ENCODE measurements at places on chromosomes 7 and 10.

DNA sequence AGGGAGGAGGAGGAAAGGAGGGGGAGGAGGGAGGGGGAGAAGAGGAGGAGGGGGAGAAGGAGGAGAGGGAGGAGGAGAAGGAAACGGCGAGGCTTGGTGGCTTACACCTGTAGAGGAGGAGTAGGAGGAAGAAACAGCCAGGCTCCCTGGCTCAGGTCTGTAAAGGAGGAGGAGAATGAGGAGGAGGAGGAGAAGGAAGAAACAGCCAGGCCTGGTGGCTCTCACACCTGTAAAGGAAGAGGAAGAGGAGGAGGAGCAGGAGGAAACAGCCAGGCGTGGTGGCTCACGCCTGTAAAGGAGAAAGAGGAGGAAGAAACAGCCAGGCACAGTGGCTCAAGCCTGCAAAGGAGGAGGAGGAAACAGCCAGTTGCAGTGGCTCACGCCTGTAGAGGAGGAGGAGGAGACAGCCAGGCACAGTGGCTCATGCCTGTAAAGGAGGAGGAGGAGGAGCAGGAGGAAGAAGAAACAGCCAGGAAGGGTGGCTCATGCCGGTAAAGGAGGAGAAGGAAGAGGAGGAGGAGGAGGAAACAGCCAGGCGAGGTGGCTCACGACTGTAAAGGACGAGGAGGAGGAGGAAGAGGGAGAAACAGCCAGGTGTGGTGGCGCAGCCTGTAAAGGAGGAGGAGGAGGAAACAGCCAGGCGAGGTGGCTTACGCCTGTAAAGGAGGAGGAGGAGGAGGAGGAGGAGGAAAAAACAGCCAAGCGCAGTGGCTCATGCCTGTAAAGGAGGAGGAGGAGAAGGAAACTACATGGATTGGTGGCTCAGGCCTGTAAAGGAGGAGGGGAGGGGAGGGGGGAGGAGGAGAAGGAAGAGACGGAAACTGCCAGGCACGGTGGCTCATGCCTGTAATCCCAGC, 14.9 kb upstream of the CRCP start:
- DNase-seq: no peak

- no peak for DNase-seq
Measured at GRCh38 chr7:94417901-94418300, 23.2 kb downstream of the COL1A2 start.

- DNase-seq: peak; percentile 4
Measured at GRCh38 chr7:34928052-34928451, 109.2 kb downstream of the DPY19L1 start.

DNA sequence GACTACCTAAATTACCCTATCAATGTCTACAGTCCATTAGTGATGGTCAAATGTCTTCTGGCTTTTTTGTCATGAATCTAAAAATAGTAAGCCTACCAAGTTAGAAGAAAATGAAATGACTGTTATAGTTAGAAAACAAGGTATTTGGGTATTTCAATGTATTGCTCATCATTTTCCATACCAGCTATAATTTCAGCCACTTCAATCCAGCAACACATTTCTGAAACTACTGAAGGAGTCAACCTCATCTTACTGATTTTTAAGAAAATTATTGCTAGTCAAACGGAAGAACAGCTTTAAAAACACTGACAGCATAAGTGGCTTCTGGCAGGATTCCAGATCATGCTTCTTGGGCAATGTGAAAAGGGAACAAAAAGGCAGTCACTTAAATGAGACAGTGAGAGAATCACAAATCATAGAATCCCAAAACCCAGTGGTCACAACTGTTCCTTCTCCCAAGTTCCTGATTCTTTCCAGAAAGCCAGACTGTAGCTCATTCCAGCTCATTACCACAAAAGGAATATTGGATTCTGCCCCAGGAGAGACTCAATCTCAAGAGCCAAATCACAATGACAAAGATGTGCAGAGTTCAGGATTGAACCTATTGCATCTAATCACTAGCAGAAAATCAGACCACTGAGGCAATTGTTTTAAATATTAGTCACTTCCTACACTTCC, 61.2 kb upstream of the LRRN3 start:
- DNase-seq: peak; percentile 22

GRCh38 chr10:60208676-60209269, 180.9 kb downstream of the ANK3 start:
- no peak for DNase-seq

GRCh38 chr7:116363637-116364432, 135.7 kb upstream of the CAV2 start:
- DNase-seq: no peak

DNA sequence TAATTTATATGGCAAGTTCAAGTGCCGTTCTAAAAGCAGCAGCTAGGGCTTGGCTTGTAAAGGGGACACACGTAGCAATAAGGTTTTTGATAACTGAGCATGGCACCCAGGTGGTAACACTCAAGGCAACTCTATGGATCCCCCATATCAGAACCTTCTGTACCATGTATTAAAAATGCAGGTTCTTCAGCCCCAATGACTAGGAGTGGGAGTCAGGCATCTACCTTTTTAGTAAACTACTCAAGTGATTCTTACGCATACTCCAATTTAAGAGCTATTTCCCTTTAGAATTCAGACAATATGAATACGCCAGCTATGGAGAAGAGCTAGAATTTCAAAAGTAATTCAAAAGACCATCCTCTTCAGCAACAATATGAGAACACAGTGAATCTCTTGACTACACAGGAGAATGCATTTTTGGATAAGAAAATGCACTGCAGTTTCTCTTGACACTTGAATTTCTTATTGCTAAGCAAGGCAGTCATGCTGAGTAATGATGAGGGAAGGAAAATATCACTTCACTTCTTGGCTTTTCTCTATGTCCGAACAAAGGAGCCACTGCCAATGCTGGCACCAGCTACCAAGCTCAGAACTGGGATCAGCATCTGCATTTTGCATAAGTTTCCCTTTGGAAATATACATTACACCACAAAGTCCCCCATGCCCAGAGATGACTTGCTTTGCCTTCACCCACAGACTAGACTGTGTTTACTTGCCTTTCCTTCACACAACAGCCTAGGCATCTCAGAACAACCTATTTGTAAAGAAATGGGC, 53.5 kb downstream of the ABLIM1 start:
- no peak for DNase-seq

DNA sequence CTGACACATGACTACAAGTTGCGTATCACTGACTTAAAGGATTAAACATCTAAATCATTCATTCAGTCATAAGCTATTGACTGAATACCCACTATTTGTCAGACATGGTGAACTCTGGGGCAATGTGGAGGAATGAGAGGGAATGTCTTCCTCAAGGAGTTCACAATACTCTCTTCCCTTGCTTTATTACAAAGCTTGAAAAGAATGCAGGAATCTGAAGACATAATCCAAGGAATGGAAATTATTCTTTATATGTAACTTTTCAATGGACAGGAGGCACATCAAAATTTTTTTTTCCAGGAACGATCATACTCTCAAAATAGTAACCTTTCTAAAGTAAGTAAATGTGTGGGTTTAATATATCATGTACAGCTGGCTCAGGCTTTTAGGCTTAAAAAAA, 111.9 kb downstream of the ATXN7L1 start:
- no peak for DNase-seq

- DNase-seq: no peak
Measured at GRCh38 chr7:150746921-150747320, 9.7 kb downstream of the GIMAP5 start.

- no peak for DNase-seq
Measured at GRCh38 chr7:142754681-142755575, 5.7 kb downstream of the PRSS1 start.

DNA sequence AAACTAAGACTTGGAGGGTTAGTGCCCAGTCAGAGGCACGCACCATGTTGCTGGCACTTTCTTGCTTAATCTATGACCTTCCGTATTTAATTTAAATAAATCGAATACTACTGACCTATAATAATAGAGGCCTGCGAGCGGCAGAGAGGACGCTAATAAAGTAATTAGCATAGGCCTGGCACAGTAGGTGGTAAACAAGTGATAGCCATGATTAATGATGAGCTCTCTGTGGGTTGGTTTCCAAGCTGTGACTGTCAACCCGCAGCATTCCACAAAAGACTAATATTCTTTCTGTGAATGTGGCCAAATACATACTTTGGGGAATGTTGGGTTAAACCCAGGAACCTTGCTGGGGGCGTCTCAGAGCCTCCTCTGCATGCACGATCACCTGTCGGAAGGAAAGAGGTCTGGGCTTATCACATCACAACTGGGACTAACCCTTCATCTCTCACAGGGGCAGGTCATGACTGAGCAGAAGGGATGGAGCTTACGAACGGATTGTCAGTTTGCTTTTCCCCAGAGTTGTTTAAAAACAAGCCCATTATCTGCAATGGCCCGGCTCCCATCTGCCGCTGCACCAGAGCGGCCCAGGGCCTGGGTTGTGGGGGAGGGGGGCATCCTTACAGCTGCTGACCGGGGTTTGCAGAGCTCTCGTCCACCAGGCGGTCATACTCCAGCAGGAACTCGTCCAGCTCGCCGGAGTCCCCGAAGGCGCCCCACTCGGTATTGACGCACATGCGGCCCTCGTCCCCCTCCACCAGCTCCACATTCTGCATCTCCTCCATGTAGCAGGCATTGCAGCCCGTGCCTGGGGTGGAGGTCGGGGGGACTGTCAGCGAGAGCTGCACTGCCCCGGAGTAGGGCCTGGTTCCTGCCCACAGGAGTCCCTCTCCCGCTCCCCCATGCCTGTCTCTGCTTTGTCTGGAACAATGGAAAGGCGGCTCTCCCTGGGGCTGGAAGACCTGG, 6.2 kb upstream of the MYL7 start:
- DNase-seq: no peak

- DNase-seq: no peak
Measured at GRCh38 chr7:94127026-94127425, 122.9 kb upstream of the BET1 start.

DNA sequence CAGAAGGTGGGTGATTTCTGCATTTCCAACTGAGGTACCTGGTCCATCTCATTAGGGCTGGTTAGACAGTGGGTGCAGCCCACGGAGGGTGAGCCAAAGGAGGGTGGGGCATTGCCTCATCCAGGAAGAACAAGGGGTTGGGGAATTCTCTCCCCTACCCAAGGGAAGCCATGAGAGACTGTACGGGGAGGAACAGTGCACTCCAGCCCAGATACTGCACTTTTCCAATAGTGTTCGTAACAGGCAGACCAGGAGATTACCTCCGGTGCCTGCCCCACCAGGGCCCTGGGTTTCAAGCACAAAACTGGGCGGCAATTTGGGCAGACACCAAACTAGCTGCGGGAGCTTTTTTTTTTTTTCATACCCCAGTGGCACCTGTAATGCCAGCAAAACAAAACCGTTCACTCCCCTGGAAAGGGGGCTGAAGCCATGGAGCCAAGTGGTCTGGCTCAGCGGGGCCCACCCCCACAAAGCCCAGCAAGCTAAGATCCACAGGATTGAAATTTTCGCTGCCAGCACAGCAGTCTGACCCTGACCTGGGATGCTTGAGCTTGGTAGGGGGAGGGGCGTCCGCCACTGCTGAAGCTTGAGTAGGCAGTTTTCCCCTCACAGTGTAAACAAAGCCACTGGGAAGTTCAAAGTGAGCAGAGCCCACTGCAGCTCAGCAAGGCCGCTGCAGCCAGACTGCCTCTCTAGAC, 31.2 kb downstream of the ARMC10 start:
- no peak for DNase-seq

DNA sequence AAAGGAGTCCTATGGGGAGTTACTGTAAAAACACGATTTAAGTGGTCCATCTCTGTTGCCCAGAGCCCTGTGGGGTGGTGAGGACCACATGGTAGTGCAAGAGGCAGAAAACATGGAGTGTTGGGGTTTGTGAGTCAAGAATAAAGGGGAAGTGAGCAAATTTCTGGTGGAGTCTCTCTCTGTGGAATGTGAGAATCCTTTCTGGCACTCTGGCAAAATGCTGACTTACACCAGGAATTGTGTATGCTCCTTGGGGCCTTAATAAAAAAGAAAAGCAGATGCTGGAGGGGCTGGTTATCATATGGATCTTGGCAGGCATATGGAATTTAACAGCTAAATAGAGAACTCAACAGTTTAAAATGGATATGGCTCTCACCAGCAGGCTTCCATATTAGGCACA, 486.0 kb downstream of the TNS3 start:
- no peak for DNase-seq

GRCh38 chr7:43511029-43511428, 71.9 kb upstream of the STK17A start:
- no peak for DNase-seq

- no peak for DNase-seq
Measured at GRCh38 chr10:118343115-118343514, 991 bp upstream of the FAM204A start.

DNA sequence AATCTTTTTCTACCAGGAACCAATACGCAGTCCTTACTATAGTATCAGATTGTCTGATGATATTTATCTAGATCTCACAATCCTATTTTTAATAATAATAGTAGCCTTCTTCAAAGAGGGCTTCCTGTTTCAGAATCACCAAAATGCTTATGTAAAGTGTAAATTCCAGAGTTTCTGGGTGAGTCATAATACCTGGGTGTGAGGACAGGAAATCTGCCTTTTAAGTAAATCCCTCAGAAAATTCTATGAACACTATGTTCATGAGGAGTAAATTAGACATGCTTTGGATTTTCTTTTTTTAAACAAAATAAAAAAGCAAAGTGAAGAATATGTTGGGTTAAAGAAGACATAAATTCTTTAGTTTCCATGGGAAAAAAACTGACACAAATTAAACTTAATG, 20.5 kb downstream of the DKK1 start:
- no peak for DNase-seq

- DNase-seq: no peak
Measured at GRCh38 chr10:109534193-109534592, 389.1 kb downstream of the XPNPEP1 start.

GRCh38 chr7:132022188-132022587, 465.8 kb upstream of the PODXL start:
- no peak for DNase-seq

GRCh38 chr7:94567396-94567795, 57.8 kb downstream of the CASD1 start:
- no peak for DNase-seq

DNA sequence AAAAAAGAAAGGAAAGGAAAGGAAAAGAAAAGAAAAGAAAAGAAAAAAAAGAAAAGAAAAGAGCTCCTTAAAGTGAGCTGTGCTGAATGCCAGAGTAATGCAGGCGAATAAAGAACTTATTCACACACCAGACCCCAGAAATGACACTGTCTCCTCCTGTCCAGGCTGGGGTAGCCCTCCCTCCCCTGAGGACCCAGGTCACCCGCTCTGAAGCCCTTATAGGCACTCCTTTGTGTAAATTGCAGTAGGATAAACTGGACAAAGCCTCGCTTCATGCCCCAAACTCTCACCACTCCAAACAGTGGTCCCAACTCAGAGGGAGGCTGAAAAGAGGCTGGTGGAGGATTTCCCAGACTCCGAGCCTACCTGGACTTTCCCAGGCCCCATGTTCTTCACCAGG, 46.3 kb downstream of the PKD1L1 start:
- DNase-seq: no peak

GRCh38 chr7:99313204-99313573, 12.5 kb upstream of the ARPC1A start:
- no peak for DNase-seq

GRCh38 chr10:34821587-34822585, 6.8 kb upstream of the PARD3 start:
- DNase-seq: no peak

DNA sequence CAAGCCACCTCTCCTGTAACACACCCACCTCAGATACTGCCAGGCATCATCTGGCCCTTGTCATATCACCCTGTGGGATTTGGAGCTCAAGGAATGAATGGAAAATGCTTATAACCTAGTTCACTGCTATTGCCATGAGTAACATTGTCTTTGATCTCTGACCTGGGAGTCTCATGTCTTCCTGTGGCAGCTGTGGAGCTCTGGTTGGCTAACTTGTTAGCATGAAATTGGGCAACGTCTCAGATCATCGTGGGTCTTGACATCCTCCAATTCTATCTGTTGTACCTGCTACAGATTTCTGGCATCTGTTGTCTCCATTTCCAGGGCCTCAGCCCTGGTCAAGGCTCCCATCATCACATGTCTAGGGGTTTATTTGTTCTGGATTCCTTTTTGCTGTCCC, 2.2 kb upstream of the TMEM270 start:
- DNase-seq: no peak

All from activated gamma-delta T cell treated with anti-CD3 and anti-CD28 coated beads, Interleukin-2, amount 50 U/mL, for 16 hours (primary cell).